Activated naive CD4-positive, alpha-beta T cell treated with anti-CD3 and anti-CD28 coated beads for 36 hours (primary cell): ENCODE measurements at places on chromosomes 6 and 20.

DNA sequence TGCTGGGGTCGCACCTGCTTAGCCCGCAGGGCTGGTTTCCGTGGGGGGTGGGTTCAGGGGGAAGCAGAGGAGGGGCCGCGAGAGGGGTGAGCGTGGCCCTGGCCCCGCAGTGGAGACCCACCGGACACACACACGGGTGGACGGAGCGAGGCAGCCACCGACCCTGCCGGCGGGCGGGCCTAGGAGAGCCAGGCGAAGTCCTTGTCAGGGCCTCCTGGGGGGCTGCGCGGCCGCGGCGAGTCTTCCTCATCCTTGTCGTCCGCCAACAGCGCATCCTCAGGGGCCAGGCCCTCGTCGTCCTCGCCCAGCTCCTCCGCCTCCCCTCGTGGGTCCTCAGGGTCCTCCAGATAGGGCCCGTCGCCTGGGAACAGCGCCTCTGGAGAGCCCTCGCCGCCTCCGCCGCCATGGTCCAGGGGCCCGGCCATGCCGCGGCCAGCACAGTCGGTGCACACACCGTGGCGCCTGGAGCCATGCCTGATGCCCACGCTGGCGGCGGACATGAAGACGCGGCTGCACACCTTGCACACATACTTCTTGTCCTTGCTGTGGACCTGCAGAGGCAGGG is 7.3 kb downstream of the SLC2A4RG start:
- DNase-seq = no peak

DNA sequence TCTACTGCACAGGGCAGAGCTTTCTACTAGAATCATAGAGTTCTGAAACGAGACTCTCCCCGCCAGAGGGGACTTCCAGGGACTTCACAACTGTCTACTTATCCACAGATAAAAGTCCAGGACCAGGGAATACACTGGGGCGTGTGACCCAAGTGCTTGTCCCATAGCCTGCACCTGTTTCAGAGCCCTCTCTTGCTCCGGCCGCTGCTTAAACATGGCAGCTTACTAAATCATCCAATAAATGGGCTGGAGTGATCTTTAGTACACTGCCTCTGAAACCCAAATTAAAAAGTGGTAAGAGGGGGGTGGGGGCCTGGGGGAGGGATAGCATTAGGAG is 8.9 kb upstream of the RAB44 start:
- no peak for DNase-seq

DNA sequence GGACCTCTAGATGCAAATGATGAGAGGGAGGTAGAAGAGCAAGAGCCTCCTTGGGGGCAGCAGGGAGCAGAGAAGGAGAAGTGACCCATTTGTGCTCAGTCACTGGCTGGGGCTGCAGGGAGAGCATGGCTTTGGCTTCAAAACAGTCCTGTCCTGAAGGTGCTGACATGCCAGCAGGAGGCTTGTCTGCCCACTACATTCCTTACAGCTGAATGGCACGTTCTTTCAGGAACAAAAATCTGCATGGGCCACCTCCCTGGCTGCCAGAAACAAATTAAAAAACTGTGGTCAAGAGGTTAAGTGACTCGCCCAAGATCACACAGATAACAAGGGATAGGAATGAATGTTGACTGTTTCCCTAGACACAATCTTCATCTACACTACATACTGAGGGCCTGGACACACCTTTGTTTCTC is 188.8 kb downstream of the HIVEP2 start:
- no peak for DNase-seq

- no peak for DNase-seq
These were observed 107.4 kb downstream of the B3GAT2 start for GRCh38 chr6:70849348-70850069.

DNA sequence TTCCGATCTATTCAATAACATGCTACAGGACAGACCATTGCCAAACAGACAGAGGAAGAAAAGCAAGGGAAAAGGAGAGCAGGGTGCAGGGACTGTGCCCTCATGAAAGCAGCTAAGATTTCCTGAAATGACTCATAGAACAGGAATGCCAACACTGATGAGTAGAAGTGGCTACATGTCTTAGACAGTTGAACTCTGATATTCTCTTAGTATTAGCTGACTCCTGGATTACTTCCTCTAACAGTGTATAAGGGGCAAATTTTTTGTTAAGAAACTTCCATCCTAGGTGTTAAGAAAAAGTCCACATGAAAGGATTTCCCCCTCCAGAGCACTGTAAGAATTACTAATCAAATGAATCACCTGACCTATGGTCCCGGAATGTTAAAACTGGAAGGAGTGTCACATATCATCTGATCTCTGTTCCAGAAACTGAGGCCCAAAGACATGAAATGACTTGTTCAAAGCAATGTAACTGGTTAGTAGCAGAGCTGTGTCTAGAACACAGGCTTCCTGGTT is 224.9 kb downstream of the IBTK start:
- DNase-seq = no peak

DNA sequence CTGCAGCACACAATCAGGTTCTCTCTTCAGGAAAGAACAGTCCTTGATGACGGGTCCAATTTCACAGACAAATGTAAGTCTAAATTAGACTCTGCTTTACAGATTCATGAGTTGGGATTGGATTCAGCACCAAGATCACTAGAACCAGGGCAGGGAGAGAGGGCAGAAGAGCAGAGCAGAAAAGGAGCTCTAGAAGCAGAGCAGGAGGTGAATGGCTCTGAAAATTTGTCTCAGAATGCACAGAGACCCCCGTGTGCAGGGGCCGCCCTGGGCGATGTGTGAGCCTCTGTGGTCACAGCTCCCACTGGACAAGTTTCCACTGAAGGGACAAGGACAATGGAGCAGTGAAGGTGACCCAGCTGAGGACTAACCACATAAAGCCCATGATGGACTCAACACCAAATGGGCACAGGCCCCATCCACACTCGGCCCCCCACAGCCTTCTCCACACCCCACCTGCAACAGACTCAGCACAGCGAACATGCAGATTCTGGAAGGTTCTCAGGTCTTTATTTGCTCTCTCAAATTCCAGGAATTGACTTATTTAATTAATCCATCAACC is 3.5 kb downstream of the HLA-B start:
- no peak for DNase-seq

DNA sequence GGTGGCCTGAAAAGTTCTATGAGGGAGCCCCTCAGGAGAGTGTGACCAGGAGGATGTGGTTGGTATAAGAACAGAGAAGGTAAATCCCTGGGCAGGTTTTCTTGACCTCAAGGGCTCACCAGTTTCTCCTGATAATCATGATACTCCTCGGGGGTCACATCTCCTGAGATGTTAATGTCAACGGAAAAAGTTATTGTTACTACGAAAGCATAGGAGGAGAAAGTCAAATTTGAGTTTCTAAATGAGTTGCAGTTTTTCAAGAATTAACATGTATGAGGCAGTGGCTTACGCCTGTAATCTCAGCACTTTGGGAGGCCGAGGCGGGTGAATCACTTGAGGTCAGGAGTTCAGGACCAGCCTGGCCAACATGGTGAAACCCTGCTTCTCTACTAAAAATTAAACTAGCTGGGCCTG is 23.4 kb downstream of the MGME1 start:
- DNase-seq = peak; percentile 66

DNA sequence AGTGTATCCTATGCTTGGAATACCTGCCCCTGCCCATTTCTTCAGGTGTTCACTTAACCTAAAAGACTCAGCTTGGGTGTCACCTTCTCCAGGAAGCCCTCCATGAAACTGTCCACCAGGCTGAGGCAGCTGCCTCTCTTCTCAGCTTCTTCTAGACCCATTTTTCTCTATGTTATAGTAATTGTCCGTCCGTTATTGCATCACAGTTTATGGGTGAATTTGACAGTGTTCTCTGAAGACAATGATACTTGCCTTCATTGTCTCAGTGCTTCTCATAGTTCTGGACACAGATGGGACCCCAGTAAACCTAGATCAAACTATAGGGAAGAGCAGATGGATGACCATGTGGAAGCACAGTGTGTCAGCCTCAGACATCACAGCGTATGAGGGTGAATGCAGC is 238.0 kb upstream of the MOCS1 start:
- DNase-seq = no peak

DNA sequence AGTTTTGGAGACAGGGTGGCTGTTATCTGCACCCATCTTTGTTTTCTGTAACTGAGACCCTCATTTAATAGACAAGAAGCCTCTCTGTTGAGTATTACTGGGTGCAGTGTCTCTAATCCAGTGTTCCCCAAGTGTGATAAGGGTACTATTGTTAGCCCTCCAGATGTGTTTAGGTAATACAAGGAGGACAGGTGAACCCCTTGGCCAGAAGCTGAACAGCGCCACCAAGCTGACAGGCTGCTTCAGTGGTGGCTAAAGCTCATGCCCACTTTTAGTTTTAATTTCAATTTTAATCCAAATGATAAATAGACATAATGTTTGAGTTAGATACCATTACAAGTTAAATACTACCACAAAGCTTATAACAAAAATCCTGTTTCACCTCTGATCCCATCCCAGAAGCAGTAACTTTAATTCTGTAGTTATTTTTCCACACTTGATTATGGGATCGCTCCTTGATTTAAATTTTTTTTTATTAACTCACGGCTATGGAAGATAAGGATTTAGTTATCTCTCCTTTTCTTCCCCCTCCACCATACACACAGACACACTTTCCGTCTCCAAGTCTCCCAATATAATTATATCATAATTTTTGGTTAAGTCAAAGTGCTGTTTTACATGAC is 8.4 kb upstream of the STK35 start:
- peak; percentile 65 for DNase-seq

GRCh38 chr6:128725271-128726233 is 157.4 kb upstream of the LAMA2 start:
- peak; percentile 31 for DNase-seq

DNA sequence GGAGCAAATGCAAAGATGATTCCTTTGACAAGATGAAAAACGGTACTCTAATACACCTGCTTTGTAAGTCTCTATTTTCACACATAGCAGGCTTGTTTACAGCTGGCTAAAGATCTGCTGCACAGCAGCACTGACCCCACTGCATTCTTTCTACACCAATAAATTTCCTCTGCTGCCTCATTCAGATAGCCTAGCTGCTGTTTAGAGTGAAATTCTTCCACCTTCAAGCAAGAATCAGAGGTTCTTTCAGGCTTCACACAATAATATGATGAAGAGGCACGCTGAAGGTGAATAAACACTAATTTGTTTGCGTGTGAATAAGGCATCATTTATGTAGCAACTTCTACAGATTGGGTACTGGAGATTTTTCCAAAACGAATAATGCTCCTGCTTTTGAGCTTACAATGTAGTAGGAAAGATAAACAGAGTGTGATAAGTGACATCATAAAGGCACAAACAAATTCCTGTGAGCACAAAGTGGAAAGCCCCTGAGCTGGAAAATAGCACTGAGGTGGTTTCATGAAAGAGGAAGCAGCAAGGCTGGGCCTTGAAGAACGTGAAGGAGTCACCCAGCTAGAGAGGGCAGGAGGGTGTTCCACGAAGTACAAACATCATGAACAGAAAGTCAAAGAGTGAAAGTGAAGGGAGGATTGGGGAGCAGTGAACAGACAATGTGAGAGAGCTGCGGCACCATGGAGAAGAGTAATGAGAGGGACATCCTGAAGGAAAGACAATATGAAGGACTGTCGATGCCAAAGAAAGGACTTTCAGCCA is 543.4 kb downstream of the CD83 start:
- peak; percentile 71 for DNase-seq

GRCh38 chr20:62359043-62359490 is 8.0 kb downstream of the LAMA5 start:
- DNase-seq = no peak

- DNase-seq = no peak
These were observed 43.5 kb upstream of the NFATC2 start for GRCh38 chr20:51586005-51586440.

DNA sequence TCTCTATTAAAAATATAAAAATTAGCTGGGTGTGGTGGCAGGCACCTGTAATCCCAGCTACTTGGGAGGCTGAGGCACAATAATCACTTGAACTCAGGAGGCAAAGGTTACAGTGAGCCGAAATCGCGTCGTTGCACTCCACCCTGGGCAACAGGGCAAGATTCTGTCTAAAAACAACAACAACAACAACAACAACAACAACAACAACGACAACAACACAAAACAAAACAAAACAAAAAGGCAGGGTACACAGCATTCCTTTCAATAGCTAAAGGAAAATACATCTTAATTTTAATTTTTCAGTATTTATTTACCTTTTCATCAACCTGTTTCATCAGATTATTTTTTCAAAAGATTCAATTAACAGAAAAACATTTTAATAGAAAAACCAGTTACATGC is 28.4 kb downstream of the SRPK1 start:
- no peak for DNase-seq

DNA sequence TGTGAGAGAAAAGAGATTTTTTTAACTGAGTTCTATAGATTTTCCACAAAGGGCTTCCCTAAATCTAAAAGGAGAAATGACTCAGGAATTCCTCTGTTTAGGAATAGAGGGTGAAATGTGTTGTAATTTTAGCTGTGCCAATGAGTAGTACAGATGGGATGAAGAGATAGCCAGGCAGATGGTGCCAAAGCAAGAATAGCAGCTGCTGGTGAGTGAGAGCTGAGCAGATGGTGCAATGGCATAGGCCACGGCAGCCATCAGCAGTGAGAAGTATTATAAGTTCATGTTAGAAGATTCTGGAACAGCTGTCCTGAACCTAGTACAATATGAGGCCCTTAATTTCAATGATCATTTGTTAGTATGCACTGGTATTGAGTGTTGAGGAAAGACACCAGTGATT is 40.2 kb upstream of the CRISP1 start:
- no peak for DNase-seq

GRCh38 chr6:39893286-39893685 is 41.0 kb downstream of the MOCS1 start:
- no peak for DNase-seq

DNA sequence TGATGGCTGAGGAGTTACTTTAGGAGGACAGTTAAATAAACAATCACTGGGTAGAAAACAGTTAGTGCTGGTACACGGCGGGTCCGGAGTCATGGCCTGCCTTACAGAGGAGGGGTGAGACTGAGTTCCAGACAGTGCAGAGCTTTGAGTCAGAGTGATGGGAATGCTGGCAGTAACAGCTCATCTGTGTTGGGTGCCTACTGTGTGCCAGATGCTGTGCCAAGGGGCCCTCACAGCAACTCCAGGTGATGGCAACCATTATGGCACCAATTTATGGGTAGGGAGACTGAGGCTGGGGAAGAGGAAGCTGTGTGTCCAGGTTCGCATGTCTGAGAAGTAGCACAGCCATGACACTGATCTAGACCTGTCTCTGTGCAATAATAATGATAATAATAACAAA is 132.6 kb downstream of the CEBPB start:
- DNase-seq = no peak

- DNase-seq = no peak
These were observed 16.6 kb downstream of the TENT5A start for GRCh38 chr6:81735756-81736380.

DNA sequence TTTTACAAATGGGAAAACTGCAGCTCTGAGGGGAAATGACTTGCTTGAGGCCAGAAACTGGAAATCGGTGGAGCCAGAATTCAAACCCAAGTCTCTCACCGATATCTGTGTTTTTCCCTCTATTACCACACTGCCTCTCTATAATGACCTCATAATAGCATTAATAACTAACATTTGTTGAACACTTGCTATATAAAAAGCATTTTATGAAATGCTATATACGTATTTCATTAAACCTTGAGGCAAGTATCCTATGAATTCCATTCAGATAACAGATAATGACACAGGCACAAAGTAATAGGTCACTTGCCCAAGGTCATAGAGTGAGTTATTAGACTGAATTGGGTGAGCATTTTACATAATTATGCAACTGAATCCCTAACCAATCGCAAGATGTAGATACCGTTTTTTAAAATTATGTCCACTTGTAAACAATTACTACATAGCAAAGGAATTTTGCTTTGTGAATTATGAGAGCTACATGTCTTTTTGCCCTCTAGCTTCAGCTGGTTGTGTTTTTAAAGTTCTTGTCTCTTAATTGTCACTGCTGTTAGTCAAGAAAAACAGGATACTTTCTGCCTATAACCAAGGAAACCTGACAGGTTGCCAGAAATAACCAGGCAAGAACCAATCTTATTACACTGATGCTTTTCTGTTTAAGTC is 4.7 kb downstream of the DSN1 start:
- no peak for DNase-seq
